Peyer's patch (tissue), 4 donors: ENCODE measurements at places on chromosomes 4 and X. TPM values are rescaled to one million over a fixed set of nuclear protein-coding genes. Genes with fewer than 3 reads are reported as not detected.

Gene PCDH11X
- total RNA-seq = not detected

Gene SLITRK4
- total RNA-seq = 1.2 TPM

Gene PRSS12
- 23.1 TPM for total RNA-seq

Gene RNF128
- total RNA-seq = 1.7 TPM

Gene FRMD7
- not detected for total RNA-seq

Gene PPP2R2C
- 4.1 TPM for total RNA-seq

Gene CACNA1F
- 1.7 TPM for total RNA-seq

Gene ZNF630
- 5.4 TPM for total RNA-seq

Gene MAGEC2
- not detected for total RNA-seq

Gene CCNA2
- total RNA-seq = 4.8 TPM

Gene LAMP2
- total RNA-seq = 119 TPM

Gene RNF175
- total RNA-seq = not detected

Gene RRH
- not detected for total RNA-seq

GRCh38 chr4:36492041-36492440, 210.6 kb downstream of the DTHD1 start:
- H3K27me3 ChIP-seq = no peaks in the 10 kb centered on the region
- no peaks in the 10 kb centered on the region for H3K4me1 ChIP-seq
- H3K36me3 ChIP-seq = no peaks in the 10 kb centered on the region
- DNase-seq = no peak

- no peak overlapping the region for H3K27ac ChIP-seq
- DNase-seq = no peak
These were observed 87.8 kb downstream of the GATB start for GRCh38 chr4:151672996-151673395.

DNA sequence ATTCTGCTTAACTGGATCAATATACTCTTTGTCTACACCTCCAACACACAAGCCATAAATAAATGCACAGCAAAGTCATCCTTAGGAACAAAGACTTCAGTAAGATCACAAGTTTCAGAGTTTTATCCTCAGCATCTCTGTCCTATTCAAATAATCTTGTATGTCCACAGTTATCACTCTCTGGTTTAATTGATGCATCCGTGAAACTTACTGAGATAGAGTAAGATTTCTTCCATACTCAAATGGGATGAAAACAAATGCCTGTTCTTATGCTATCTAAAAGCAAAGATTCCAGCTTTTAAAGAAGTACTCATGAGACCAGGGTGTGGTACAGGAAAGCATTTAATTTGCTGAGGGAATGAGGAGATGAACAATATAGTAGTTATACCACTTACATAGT, 184.6 kb upstream of the SLC7A11 start:
- no peaks in the 10 kb centered on the region for H3K4me1 ChIP-seq
- no peaks in the 10 kb centered on the region for H3K36me3 ChIP-seq
- H3K4me3 ChIP-seq = no peak overlapping the region
- H3K27me3 ChIP-seq = no peaks in the 10 kb centered on the region
- DNase-seq = no peak

- H3K36me3 ChIP-seq = no peaks in the 10 kb centered on the region
- no peak overlapping the region for H3K27ac ChIP-seq
- no peak for DNase-seq
- H3K27me3 ChIP-seq = no peaks in the 10 kb centered on the region
- H3K4me1 ChIP-seq = no peaks in the 10 kb centered on the region
These were observed 26.1 kb downstream of the TRPC5 start for GRCh38 chrX:112056476-112056875.

GRCh38 chr4:45410701-45411210, 684.4 kb upstream of the GNPDA2 start:
- no peaks in the 10 kb centered on the region for H3K36me3 ChIP-seq
- H3K27ac ChIP-seq = no peak overlapping the region
- no peaks in the 10 kb centered on the region for H3K27me3 ChIP-seq

DNA sequence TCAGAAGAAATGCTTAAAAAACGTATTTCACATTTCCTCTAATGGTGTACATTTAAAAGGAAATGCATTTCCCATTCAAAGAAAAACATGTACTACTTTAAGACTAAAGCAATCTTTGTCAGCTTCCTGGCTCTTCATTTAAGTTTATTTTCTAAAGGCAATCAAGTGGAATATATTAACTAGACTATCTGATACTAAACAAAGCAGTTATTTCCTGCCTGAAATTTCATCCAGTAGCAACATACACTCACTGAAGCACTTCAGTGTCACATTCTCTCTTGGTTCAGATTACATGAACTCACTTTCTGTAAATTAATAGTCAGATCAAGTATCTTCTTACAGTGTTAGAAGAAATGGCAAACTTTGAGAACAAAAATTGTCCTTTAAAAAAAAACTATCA, 42.5 kb downstream of the LRBA start:
- H3K36me3 ChIP-seq = no peaks in the 10 kb centered on the region
- H3K27ac ChIP-seq = no peak overlapping the region
- no peak for DNase-seq

GRCh38 chr4:38621028-38621684, 42.8 kb upstream of the KLF3 start:
- peaks cover 10% of the 10 kb centered on the region for H3K4me1 ChIP-seq
- H3K36me3 ChIP-seq = no peaks in the 10 kb centered on the region
- peak overlapping the region; percentile 93 for H3K27ac ChIP-seq
- no peak overlapping the region for H3K4me3 ChIP-seq
- no peak for DNase-seq

- no peak for DNase-seq
- H3K27ac ChIP-seq = no peak overlapping the region
- no peaks in the 10 kb centered on the region for H3K36me3 ChIP-seq
- H3K27me3 ChIP-seq = no peaks in the 10 kb centered on the region
- peaks cover 14% of the 10 kb centered on the region for H3K4me1 ChIP-seq
These were observed 2.9 kb downstream of the GAK start for GRCh38 chr4:929096-929765.

DNA sequence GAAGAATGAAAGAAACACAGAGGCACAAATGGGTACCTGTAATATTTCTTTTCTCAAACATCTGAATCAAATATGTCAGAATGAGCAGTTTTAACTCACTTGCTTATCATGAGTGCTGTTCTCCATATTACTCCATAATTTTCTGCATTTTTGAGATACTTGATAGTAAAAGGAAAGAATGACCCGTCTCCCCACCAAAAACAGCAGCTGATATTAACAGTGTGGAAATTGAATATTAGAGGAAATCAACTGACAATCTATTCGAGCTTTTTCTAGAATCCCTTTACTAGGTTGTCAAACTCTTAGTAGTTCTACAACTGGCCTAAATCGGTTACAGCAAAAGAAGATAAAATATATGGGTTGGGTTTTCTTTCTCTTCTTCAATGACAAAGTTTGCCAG, 49.9 kb upstream of the HELT start:
- DNase-seq = no peak
- no peak overlapping the region for H3K4me3 ChIP-seq
- H3K36me3 ChIP-seq = no peaks in the 10 kb centered on the region
- H3K27ac ChIP-seq = no peak overlapping the region
- H3K4me1 ChIP-seq = no peaks in the 10 kb centered on the region

GRCh38 chr4:113904877-113905276, 74.6 kb downstream of the ARSJ start:
- no peak for DNase-seq
- H3K27ac ChIP-seq = no peak overlapping the region
- no peaks in the 10 kb centered on the region for H3K36me3 ChIP-seq

- no peak overlapping the region for H3K27ac ChIP-seq
- no peaks in the 10 kb centered on the region for H3K36me3 ChIP-seq
- H3K4me1 ChIP-seq = peaks cover 17% of the 10 kb centered on the region
- no peak overlapping the region for H3K4me3 ChIP-seq
- no peak for DNase-seq
These were observed 39.1 kb downstream of the HTT-AS start for GRCh38 chr4:3035249-3035648.

DNA sequence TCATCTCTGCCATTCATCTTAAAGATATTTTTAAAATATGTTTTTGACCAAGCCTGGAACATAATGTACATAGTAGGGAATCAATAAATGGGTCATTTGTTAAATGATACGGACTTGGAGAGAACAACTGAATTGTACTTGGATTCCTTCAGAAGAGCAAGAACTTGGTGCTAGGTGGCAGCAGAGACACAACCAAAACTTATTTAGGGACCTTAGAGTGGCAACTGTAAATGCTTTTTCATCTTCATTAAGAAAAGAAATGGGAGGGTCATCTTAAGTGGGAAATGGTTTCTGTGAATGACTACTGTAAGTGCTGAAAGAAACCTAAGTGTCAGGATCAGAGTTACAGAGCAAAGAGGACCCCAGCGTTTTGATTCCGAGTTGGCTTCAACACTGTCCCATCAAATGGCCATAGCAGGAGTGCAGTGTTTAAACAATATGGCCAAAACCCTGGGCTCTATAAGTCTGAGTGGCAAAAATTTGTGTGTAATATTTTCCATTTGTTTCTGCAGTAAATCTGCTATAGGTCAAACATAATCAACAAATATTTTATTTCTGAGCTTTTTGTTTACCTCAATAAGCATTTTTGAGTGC, 213.6 kb downstream of the PALLD start:
- no peaks in the 10 kb centered on the region for H3K36me3 ChIP-seq
- H3K4me1 ChIP-seq = no peaks in the 10 kb centered on the region
- peak; percentile 68 for DNase-seq
- no peaks in the 10 kb centered on the region for H3K27me3 ChIP-seq
- no peak overlapping the region for H3K27ac ChIP-seq
- H3K4me3 ChIP-seq = no peak overlapping the region

- no peaks in the 10 kb centered on the region for H3K27me3 ChIP-seq
- H3K27ac ChIP-seq = no peak overlapping the region
- no peak for DNase-seq
These were observed 234.5 kb upstream of the SLIT2 start for GRCh38 chr4:20017070-20017776.

GRCh38 chr4:124713185-124713592, 657 bp upstream of the ANKRD50 start:
- H3K36me3 ChIP-seq = no peaks in the 10 kb centered on the region
- H3K4me1 ChIP-seq = peaks cover 5% of the 10 kb centered on the region
- peak overlapping the region; percentile 86 for H3K4me3 ChIP-seq
- DNase-seq = peak; percentile 51

DNA sequence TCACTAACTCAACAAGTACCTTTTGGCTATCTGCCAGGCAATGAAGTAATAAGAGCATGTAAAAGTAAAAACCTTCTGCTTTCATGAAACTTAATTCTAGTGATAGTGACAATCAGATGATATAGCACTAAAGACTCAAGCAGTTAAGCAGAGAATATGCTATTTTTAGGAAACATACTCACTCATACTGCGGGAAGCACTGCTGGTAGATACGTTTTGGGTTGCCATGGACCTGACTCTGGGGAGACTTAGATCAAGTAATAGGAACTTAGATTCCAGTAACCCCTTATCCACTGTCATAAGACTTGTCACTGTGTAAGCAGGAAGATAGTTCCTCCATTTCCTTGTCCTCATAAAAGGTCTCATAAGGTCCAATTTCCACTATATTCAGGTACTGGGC, 386.3 kb downstream of the DMD start:
- no peaks in the 10 kb centered on the region for H3K4me1 ChIP-seq
- no peaks in the 10 kb centered on the region for H3K36me3 ChIP-seq
- H3K27ac ChIP-seq = no peak overlapping the region
- no peak for DNase-seq

DNA sequence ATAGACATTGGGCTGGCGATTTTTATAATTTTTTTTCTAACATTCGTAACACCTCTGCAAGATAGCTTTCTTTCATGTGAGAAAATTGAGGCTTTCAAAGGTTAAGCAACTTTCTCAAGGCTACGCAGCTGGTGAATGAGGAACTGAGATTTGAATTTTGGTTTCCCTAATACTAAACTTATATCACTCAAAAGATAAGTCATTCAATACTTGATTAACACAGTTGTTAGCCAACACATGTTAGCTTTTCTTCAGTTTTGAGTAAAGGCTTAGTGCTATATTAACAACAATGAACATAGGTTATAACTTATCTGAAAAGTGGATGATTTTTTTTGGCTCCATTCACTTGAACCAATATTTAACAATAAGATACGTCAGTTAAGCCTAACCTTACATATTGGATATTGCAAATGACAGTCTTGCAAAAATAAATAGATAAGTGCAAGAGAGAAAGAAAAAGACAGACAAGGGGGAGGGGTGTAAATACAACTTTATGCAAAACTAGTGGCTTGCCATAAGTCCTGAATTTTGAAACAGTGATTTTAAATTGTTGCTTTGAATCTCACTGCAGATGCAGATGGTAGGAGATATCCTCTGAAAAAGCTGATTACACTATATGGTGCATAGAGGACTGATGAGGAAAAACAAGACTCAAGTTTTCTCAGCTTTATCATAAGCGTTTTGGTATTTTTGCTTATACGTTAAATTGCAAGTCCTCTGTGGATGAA, 11.1 kb upstream of the GPM6A start:
- H3K27ac ChIP-seq = no peak overlapping the region
- no peaks in the 10 kb centered on the region for H3K36me3 ChIP-seq
- no peak overlapping the region for H3K4me3 ChIP-seq

- H3K27me3 ChIP-seq = no peaks in the 10 kb centered on the region
- H3K36me3 ChIP-seq = no peaks in the 10 kb centered on the region
- no peak overlapping the region for H3K27ac ChIP-seq
- H3K4me3 ChIP-seq = no peak overlapping the region
- no peak for DNase-seq
- H3K4me1 ChIP-seq = no peaks in the 10 kb centered on the region
These were observed 49.8 kb downstream of the SCLT1 start for GRCh38 chr4:129043523-129043922.

- no peak for DNase-seq
- H3K4me1 ChIP-seq = no peaks in the 10 kb centered on the region
- H3K4me3 ChIP-seq = no peak overlapping the region
- H3K27me3 ChIP-seq = no peaks in the 10 kb centered on the region
- no peak overlapping the region for H3K27ac ChIP-seq
- H3K36me3 ChIP-seq = no peaks in the 10 kb centered on the region
These were observed 104.8 kb downstream of the ANK2 start for GRCh38 chr4:113154281-113154680.

DNA sequence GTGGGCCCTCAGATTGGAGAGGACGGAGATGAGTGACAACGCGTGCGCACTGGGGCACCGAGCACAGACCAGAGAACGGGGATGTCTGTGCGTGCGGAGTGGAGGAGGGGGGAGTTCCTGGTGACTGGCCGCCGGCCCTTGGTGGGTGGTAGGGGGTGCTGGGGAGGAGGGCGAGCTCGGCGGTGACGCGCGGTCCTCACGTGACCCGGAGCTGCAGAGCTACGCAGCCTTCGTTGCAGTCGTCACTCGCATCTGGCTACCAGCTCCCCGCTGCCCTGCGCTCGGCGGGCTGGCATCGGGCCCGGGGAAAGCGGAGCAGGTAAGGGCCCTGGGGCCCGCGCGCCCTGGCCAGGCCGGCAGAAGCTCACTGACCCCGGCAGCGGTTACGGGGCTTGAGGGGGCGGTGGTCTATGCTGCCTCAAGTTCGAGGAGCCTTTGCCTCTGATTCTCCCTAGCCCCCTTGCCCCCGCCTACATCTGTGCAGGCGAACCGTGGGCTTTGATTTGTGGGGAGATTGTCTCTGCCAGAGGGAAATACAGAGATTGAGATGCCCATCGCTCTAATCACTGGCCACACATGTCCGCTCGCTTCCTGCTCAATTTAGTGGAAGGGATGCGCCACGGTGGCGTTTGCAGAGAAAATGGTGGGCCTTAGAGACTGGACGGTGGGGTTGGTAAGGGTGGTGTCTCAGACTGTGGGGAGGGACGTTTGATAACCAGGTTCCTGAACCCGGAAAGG, at the start of gene ARMCX4:
ARMCX4 (plus strand) TSS at position 245 of the 738 bp plus-strand sequence. CDS start 3,134 bp downstream, outside the sequence.
- no peaks in the 10 kb centered on the region for H3K36me3 ChIP-seq
- peak within 1 kb of the TSS; percentile 40 for H3K4me3 ChIP-seq
- peak within 1 kb of the TSS; percentile 35 for H3K27ac ChIP-seq
- no peaks in the 10 kb centered on the region for H3K4me1 ChIP-seq
- H3K27me3 ChIP-seq = no peaks in the 10 kb centered on the region

GRCh38 chrX:20951016-20951810, 423.0 kb upstream of the CNKSR2 start:
- no peak overlapping the region for H3K27ac ChIP-seq
- no peak for DNase-seq
- no peaks in the 10 kb centered on the region for H3K27me3 ChIP-seq
- no peaks in the 10 kb centered on the region for H3K36me3 ChIP-seq
- no peak overlapping the region for H3K4me3 ChIP-seq
